ENCODE measurements at places on chromosomes 12 and 14.

- no peak for DNase-seq
These were observed 594.4 kb downstream of the FLRT2 start for GRCh38 chr14:86124328-86124727.

DNA sequence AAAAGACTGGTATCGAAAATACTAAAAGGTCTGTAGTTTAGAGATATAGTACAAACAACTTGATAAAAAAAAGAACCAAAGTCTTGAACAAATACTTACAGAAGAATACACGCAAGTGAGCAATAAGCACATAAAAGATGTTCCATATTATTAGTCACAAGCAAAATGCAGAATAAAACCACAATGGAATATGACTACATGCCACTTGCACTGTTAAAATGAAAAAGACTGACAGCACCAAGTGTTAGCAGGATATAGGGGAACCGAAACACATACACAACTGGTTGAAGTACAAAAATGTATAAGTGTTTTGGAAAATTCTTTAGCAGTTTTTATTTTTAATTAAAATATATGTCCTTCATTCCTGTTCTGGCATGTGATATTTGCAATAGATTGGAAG is 3.6 kb downstream of the CLEC2A start:
- no peak for DNase-seq

- no peak for DNase-seq
These were observed 31.5 kb downstream of the MEG3 start for GRCh38 chr14:100857233-100857922.

GRCh38 chr12:77992760-77993159 is 162.1 kb downstream of the NAV3 start:
- DNase-seq: no peak

- DNase-seq: no peak
These were observed 34.1 kb downstream of the NDUFA12 start for GRCh38 chr12:94969424-94969823.

- DNase-seq: no peak
These were observed 315.7 kb downstream of the SLC16A7 start for GRCh38 chr12:59911516-59911915.

All from stimulated activated CD4-positive, alpha-beta T cell treated with anti-CD3 and anti-CD28 coated beads, Interleukin-1b, Interleukin-23, amount 100 ng/mL, for 48 hours (primary cell).